ENCODE measurements at places on chromosomes 11 and 22.
A peak's percentile ranks its signal among the peaks of the same experiment; 100 is the strongest.

DNA sequence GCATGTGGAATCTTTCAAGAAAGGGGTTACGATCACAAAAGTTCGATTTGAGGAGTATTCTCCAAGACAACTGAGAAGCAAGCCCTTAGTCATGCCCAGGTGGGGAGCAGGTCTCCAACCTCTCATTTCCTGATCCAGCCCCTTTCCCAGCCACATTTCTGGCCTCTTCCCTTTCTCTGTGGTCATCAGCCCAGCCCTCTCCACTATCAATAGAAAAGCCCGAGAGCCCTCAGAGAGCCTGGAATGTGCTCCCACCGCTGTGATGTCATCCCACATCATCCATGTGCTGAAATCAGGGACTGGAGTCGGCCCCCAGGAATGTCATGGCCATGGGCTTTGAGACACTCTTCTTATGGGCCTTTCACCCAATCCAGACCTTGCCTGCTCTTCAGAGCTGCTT, 62.6 kb downstream of the KCNJ1 start:
- peak; percentile 30 for DNase-seq

GRCh38 chr11:442611-443081, 835 bp upstream of the ANO9 start:
- DNase-seq, result no peak

DNA sequence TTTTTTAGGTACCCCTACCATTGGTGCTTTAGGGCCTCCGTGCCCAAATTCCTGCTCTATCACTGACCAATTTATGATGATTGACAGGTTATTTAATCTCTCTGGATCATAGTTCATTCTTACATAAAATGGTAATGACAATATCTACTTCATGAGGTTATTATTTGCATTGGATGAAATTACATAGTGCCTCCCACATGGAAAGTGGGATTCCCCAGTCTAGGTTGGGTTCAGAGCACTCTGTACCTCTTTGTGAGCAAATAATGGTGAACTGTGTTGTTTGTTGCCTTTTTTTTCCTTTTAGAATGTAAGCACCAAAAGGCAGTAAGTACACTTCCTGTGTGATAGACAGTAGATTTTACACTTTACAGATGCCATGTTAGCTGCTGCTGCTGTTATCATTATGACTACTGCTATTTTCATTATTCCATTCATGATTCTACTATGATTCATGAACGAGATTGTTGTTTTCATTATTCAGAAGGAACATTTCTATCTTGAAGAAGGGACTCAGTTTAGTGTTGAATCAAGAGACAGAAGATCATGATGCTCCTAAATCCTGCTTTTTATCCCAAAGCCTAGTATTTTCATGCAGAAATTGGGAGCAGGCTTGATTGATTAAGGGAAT, 100.8 kb downstream of the ALX4 start:
- DNase-seq, result peak; percentile 25

DNA sequence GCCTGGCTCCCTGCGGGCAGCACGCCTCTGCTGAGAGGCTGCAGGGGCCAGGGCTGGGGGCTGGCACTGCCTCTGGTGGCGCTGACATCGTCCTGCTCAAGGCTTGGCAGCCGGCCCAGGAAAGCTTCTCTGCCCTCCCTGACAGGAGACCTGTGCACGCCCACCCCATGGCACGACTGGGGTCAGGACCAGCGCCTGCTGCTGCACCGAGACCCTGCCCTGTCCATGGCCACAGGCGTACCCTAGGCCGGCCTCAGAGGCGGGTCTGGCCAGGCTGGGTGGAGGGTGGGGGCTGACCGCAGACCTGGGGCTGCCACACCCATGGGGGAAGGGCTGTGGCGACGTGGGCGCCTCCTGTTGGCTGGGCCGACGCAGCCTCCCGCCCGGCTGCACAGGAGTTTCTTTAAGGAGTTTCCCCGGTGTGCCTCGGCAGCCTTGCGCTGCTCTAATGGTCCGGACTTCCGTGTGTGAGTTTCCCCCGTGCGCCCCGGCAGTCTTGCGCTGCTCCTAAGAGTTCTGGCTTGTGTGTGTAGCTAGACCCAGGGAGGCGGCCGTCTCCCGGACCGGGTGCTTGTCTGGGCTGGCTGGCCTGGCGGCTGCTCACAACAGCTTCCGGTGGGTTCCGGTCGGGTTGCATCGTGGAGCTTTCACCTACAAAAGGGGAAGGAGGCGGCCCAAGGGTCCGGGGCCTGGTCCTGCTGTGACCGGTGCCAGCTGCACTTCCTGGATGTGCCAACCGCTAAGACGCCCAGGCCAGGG, 4.6 kb downstream of the TRABD start:
- DNase-seq, result peak; percentile 52

Data from fibroblast of mammary gland (primary cell).